ENCODE measurements at places on chromosomes 2 and 18. TPM values are rescaled to one million over a fixed set of nuclear protein-coding genes. Genes with fewer than 3 reads are reported as not detected.

Gene ZSWIM2
- 0.41 TPM for total RNA-seq

Gene DPYSL5
- 101 TPM for total RNA-seq

Gene SLC30A3
- 0.82 TPM for total RNA-seq

Gene TEKT4
- under 0.01 TPM for total RNA-seq

Gene REL
- total RNA-seq, result 5.7 TPM

Gene SNTG2
- 4.5 TPM for total RNA-seq

Gene RPE
- 68.5 TPM for total RNA-seq

Gene GALNT14
- 10.2 TPM for total RNA-seq

Gene POTEJ
- not detected for total RNA-seq

Gene SLC9A4
- under 0.01 TPM for total RNA-seq

Gene ASB18
- 0.82 TPM for total RNA-seq

Gene PEX13
- total RNA-seq, result 82.3 TPM

Gene FHOD3
- 46.9 TPM for total RNA-seq

Gene KCNE4
- total RNA-seq, result 2.4 TPM

Gene MAP3K19
- total RNA-seq, result 0.41 TPM

Gene PROC
- total RNA-seq, result not detected

Gene EPAS1
- 3.7 TPM for total RNA-seq

Gene HNRNPLL
- 77.9 TPM for total RNA-seq

Gene SGO2
- total RNA-seq, result 2.9 TPM

Gene ALK
- total RNA-seq, result 2.0 TPM

Gene EMILIN1
- 4.1 TPM for total RNA-seq

Gene TBC1D8
- 6.1 TPM for total RNA-seq

Gene CABYR
- total RNA-seq, result 24.1 TPM
